Neural progenitor cell (in vitro differentiated cells): ENCODE measurements at places on chromosomes 1 and 21.
A peak's percentile ranks its signal among the peaks of the same experiment; 100 is the strongest.

GRCh38 chr1:6171548-6172124, 8.5 kb downstream of the CHD5 start:
- DNase-seq: peak; percentile 62

- DNase-seq: no peak
Measured at GRCh38 chr1:206821493-206821892, 43.9 kb upstream of the IL20 start.

DNA sequence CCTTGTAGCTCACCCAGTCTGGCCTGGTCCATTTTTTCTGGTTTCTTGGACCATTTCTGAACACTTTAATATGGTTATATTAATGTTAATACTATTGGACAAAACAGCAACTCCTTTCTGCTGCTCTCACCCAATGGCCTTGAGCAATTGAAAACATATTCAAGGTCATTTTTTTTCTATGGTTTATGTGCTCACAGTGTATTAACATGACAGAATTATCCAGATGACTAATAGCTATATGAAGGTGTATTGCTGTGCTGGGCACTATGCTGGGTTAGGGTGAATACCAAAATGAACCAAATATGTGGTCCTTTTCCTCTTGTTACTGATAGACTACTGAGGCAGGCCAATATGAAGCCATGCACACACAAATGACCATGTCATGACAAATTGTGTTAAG, 591.6 kb upstream of the PLXNA2 start:
- no peak for DNase-seq

DNA sequence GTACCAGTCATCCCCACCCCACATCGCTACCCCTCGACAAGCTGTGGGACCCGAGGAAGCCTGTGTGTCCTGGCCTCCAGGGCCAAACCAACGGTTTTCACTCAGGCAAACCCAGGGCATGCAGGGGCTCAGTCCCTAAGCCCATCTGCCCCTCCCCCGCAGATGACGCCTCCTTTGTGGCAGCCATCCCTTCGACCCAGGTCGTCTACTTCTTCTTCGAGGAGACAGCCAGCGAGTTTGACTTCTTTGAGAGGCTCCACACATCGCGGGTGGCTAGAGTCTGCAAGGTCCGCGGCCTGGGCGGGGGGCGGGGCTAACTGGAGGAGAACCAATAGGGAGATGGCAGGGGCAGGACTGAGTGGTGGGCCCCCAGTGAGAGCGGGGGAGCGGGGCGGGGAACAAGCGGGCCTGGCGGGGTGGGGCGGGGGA, 7.4 kb downstream of the SEMA4A start:
- DNase-seq: peak; percentile 90

DNA sequence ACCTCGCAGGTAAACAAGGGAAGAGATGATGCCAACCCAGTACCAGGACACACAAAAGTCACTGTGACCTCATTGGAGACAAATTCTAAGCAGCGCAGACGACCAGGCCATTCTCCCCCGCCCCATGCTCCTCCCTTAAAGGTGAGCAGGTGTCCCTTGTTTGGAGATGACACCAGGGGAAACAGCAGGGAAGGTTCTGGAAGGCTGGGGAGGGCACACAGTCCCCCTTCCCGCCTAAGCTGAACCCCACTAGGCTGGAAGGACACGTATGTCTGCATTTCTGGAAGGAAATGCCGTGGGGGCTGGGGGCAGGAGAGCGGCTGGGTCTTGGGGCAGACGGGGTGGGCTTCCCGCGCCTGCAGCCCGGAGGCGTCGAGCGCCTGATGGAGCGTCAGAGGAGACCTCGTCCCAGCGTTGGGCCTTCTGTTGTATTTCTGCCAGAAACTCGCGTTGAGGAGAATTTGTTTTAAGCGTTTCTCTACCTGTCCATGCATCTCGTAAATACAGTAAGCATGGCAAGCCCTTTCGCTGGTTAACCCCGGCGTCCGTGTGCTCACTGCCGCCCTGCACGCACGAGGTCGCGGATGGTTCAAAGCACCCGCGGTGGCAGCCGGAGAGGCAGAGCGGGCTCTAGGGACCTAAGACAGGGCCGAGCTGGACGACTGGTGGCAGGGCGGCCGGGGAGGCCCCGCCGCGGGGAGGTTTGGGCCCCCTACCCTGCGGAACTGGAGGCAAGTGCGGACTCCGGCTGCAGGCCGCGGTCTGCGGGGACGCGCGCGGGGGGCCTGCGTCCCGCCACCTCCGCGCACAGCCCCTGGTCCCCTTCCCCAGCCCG, 1.2 kb upstream of the LHX4 start:
- peak; percentile 61 for DNase-seq

DNA sequence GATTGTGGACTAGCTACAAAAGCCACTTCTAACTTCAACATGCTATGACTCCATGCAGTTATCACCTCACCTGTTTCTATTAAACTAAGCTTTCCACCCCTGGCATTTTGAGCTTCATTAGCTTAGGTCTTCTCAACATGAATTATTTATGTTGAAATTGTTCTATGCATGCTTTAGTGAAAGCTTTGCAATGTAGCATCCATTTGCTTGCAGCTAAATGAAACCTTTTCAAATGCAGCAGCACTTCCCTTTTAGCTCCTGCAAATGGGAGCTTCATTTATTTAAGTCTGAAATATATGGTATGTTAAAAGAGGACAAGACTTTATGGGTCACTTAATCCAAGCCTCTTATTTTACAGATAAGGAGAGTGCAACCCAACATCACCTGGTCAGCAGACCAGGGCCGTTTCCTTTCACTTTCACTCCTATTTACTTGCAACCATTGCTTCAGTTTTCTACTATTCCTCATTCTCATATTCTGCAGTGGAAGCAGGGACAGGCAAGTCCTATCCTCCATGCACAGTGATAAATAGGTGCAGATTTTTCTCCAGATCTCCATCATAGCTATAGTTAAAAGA, 56.4 kb upstream of the SAMSN1 start:
- no peak for DNase-seq

- no peak for DNase-seq
Measured at GRCh38 chr1:205571747-205572146, 60.1 kb downstream of the ELK4 start.
